Naive thymus-derived CD4-positive, alpha-beta T cell (primary cell): ENCODE measurements at places on chromosomes 11 and 22. TPM values are rescaled to one million over a fixed set of nuclear protein-coding genes. Genes with fewer than 3 reads are reported as not detected.

GRCh38 chr22:44450503-44450902 is 47.5 kb downstream of the RTL6 start:
- no peak for DNase-seq

- DNase-seq, result no peak
Observed at GRCh38 chr11:63841554-63841953, 2.6 kb downstream of the MARK2 start.

DNA sequence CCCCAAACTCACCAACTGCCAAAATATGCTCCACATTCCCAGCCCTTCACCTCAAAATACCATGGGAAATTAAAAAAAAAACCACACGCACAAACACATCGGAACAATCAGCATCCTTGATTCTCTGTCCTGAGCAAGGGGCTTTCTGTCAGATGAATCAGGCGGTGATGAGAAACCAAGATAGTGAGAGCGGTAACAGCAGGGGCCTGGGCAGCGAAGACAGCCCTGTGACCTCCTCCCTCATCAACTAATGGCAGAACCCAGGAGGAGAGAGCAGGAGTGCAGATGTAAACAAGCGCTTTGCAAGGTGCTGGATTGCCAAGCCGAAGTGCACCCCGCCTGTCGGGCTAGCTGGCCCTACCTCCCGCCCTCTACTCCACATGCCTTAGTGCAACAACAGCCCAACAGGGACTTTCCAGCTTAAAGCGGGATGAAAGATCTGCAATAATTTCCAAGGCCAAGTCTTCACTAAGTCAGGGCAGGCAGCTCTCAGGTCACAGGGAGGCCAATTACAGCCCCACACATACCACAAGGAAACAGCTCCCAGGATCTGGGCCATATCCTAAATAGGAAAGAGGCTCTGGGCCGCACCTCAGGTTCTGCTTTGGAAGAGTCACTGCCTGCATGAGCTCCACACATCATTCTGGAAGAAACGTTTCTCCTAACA is 72.2 kb upstream of the BID start:
- DNase-seq, result no peak

GRCh38 chr11:130394615-130395014 is 33.8 kb downstream of the ADAMTS8 start:
- DNase-seq, result no peak

DNA sequence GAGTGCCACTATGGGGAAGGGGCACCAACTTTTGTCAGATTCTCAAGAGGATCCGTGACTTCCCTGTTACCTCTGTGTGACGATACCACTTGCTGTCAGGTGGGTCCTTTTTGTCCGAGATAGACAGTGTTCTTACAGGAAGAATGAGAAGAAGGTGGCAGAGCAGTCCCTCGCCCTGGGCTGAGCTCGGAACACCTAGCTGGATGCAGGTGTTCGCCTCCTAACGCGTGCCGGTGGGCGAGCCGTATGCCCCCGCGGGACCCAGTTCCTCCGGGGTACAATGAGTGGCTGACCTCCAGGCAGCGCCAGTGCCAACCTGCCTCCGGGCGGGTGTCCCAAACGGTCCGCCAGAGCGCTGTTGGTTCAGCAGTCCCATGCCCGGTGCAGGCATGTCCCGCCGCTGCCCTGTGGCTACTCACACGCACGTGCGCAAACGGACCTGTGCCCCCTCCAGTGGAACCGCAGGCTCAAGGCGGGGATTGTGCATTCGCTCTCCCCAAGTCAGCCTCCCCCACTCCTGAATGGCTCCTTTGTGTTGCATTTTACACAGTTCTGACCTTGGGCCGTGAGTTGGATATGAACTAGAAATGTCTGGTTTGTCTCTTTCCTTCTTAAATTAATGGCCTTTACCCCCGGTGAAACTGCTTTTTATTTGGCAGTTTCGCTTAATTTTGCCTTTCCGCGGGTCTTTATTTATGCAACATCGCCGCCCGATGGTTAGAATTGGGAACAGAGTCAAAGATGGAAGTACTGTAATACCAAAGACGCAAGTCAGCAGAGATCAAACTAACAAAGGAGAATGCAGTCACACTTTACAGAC is 1.1 kb upstream of the ABTB2 start:
- DNase-seq, result peak; percentile 61

DNA sequence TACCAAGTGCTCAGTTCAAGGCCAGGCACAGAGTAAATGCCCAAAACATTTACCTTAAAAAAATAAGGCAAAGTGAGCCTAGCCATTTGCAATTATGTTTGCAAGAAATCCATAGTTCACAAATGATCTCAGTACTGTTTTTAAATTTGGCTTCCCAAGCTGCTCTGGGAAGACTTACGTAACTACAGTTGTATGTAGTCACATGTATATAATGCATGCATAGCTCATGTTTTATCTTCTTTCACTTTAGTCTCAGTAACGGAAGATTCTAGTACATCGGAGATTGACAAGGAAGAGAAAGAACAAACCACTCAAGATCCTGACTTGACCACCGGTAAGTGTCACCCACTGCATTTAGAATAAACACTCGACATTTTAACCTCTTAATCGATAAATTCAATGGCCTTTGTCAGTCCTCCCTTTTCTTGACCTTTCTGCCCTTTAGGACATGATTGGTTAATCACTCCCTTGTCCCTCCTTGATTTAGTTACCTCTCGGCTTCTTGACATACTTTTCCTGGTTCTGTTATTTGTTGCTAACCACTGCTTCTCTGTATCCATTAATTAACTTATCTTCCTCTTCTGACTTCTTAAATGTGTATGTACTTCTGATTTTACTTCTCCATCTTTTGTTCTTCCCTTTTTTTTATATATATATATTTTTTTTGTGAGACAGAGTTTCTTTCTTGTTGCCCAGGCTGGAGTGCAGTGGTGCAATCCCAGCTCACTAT is 18.0 kb upstream of the JHY start:
- no peak for DNase-seq

The FHIP1B gene
- 9.7 TPM for polyA plus RNA-seq
